ENCODE measurements at places on chromosomes 16 and 17. TPM values are rescaled to one million over a fixed set of nuclear protein-coding genes. Genes with fewer than 3 reads are reported as not detected.

The STAT5A gene
- 15.0 TPM for polyA plus RNA-seq

The CRYBA1 gene
- not detected for polyA plus RNA-seq

The ABHD15 gene
- polyA plus RNA-seq, result 3.5 TPM

The VASN gene
- 13.7 TPM for polyA plus RNA-seq

- DNase-seq, result no peak
Measured at GRCh38 chr17:73091770-73092522, 542 bp downstream of the SLC39A11 start.

- no peak for DNase-seq
Measured at GRCh38 chr16:12750554-12750918, 53.2 kb downstream of the CPPED1 start.

DNA sequence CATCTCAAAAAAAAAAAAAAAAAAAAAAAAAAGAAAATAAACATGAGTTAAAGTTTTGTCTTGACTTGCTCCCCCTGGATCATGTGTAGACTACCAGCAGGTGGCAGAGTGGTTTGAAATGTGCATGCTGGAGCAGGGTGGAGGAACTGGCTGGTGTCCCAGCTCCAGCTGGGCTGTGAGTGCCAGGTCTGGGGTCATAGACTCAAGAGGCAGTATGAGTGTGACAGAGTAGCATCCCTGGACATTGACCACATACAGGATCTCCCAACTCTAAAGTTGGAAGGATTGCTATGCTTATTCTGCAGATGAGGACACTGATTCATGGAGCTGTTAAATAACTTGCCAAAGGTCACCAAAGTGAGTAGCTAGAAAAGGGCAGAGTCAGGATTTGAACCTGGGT, 198.0 kb upstream of the MPHOSPH6 start:
- DNase-seq, result no peak

GRCh38 chr17:54694287-54694887, 206.3 kb upstream of the TOM1L1 start:
- DNase-seq, result no peak

All from forelimb muscle (tissue), 1 donor.